ENCODE measurements at places on chromosomes 3 and 15.

DNA sequence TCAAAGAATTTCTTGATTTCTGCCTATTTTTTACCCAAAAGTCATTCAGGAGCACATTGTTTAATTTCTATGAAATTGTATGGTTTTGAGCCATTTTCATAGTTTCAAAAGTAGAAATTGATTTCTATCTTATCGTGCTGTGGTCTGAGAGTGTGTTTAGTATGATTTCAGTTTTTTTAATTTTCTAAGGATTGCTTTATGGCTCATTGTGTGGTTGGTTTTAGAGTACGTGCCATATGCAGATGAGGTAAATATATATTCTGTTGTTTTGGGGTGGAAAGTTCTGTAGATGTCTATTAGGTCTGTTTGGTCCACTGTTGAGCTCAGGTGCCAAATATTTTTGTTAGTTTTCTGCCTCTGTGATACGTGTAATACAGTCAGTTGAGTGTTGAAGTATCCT is 487.1 kb upstream of the CBLB start:
- DNase-seq: no peak

DNA sequence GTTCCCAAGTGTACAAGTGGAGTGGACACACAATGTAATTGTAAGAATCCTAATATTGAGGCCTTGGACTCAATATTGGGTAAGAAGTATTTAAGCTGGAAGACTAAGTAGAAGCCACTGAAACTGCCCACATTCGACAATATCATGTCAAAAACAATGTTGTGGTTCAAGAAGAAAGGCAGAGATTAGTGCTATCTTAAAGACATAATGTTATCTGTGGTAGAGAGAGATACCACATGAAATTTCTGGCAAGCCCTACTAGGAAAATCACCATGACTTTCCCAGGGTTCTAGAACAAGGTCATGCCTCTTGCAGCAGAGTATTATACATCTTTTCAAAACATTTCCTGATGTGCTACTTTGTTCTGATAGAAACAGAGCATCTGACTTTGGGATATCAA is 192.6 kb downstream of the RAP2B start:
- DNase-seq: no peak

DNA sequence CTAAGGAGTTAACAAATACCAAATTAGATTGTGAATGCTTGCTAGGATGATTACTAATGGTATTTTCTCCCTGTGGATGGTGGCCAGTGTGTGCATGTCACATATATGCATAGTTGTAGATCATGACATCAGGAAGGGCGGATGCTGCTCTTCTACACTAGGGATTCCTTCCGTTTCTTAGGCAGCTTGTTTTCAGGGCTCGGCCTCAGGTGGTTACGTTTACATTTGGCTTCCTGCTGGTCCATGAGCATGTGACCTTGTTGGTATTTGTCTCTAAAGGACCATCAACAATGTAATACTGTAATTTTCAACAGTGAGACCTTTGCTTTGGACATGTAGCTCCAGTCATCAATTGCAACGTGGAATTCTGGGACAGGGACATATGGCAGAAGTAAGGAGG is 221.4 kb downstream of the NR1D2 start:
- no peak for DNase-seq

- DNase-seq: peak; percentile 76
These were observed 258.9 kb downstream of the PDZRN3 start for GRCh38 chr3:73365756-73366397.

GRCh38 chr3:127077505-127078064 is 94.7 kb downstream of the PLXNA1 start:
- no peak for DNase-seq

- no peak for DNase-seq
These were observed 59.4 kb upstream of the NEO1 start for GRCh38 chr15:72992841-72993252.

- DNase-seq: no peak
These were observed 87.4 kb downstream of the STAG1 start for GRCh38 chr3:136664771-136665170.

- no peak for DNase-seq
These were observed 29.6 kb upstream of the ADAMTS7 start for GRCh38 chr15:78840661-78841375.

- DNase-seq: no peak
These were observed 124.0 kb downstream of the RAP2B start for GRCh38 chr3:153285982-153286381.

- DNase-seq: no peak
These were observed 58.4 kb downstream of the RPLP1 start for GRCh38 chr15:69511015-69511414.

DNA sequence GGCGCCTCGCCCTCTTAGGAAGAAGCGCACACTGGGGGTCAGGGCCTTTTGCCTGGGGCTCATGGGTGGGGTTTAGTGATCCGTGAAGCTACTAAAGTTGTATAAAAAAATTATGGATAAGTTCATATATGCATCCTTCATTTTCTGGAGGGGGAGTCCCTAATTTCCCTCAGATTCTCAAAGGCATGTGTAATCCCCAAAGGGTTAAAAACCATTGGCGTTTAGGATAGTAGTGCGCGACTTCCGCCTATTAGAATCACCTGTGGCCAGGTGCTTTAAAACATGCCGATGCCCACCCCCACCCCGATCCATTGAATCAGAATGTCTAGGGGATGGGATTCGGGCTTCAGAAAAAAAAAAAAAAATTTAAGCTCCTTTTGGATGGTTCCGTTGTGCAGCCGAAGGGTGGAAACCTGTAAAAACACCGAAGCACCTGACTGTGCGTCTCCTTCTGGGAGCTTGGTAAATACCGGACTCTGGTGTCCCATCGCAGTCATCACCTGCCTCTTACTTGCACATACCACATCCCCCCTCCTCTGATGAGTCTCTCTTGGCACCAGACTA is 570 bp downstream of the APH1B start:
- DNase-seq: peak; percentile 55

DNA sequence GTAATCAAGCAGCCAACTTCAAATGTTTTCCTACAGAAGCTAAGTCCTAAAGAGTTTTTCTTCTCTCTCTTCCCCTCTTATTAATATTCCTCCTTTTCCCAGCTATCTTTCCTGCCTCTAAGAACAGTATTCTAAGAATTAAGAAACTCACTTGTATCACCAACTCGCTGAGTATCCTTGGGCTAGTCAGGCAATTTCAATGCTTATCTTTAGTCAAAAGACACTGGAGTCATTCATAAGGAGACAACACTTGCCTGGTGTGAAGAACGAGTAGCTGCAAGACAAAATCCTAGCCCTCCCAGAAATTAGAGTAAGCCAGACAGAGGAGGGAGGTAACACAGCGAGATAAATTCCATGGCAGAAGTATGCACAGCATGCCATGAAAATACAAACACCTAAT is 10.7 kb downstream of the VGLL4 start:
- DNase-seq: no peak

GRCh38 chr3:68699541-68699940 is 232.8 kb downstream of the TAFA4 start:
- DNase-seq: no peak

- no peak for DNase-seq
These were observed 2.9 kb upstream of the C15orf39 start for GRCh38 chr15:75198560-75199356.

DNA sequence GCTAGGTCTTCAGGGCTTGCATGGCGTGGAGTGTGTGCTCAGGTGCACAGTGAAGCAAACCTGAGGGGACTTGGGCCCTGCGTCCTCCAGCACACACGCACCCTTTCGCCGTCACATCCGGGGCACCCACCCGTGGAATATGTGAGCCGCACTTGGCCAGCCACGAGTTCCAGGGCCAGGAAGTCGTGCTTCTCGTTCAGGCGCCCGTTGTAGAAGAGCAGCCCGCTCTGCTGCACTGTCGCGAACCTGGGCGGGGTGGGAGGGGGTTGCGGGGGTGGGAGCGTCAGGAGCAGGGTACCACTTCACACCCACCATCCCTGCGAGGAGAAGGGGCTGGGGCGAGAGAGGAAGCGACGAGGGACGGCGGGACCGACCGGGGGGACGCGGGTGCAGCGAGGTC is 7.1 kb downstream of the CELSR3 start:
- no peak for DNase-seq

GRCh38 chr3:177050501-177051237 is 146.6 kb downstream of the TBL1XR1 start:
- no peak for DNase-seq

DNA sequence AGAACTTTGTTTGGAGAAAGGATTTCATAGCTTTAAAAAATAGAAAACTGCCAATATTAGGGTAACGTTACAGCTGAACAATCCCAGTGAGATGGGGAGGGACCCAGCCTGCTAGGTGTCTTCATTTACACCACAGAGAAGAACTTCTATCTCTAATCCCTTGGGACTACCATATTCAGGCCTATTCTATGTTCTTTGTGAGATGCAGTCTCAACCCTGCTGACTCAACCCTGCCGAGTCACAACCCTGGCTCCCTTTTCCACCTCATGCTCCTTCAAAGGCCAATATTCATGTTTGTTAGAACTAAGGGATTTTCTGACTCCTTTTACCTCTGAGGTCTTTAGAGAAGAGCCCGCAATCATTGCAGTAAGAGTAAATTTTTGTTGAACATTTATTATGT is 350.5 kb downstream of the EPHB1 start:
- no peak for DNase-seq

DNA sequence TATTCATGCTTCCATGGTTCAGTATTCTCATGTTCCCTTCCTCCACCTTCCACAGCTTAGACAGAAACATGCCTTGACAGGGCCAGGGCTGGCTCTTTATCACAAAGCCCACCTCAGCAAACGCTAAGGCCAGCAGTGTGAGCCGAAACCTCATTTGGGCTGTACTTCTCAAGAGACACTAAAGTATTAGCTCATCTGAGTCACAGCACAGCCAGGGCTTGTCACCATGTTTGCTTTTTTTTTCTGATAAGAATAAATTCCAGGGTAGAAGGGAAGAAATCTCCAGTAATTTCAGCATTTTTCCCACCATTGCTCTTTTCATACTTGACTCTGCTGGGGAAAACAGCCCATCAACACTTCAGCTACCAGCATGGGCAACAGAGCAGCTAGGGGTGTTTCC is 95.4 kb downstream of the MYLK start:
- DNase-seq: no peak

DNA sequence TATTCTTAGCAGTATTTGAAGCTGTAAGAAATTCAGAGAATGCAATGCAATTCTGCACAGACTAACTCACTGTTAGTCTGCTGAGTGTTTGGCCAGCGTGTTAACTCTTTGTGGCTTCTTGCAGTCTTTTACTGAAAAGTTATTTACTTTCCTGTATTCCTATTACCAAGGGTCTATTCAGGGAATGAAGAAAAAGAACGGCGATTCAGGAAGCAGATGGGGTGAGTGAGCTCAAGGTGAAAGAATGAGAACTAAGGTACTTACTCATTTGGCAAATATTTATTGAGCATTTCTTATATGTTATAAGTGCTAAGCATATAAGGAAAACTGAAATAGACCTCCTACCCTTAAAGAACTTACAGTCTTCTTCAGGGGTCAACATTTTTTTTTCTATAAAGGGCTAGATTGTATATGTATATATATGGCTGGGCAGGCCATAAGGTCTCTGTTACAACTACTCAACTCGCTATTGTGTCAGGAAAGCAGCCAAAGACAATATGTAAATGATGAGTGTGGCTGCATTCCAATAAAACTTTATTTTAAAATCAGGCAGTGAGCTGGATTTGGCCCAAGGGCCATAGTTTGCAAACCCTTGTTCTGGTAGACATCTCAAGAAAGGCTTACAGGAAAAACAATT is 271.9 kb upstream of the GADL1 start:
- no peak for DNase-seq

Data from adrenal gland (tissue), 19 donors.